ENCODE measurements at places on chromosomes 11 and 22.

- no peak for DNase-seq
These were observed 9.3 kb downstream of the CARD18 start for GRCh38 chr11:105130189-105130813.

- DNase-seq = no peak
These were observed 133.4 kb downstream of the EHF start for GRCh38 chr11:34754171-34754823.

DNA sequence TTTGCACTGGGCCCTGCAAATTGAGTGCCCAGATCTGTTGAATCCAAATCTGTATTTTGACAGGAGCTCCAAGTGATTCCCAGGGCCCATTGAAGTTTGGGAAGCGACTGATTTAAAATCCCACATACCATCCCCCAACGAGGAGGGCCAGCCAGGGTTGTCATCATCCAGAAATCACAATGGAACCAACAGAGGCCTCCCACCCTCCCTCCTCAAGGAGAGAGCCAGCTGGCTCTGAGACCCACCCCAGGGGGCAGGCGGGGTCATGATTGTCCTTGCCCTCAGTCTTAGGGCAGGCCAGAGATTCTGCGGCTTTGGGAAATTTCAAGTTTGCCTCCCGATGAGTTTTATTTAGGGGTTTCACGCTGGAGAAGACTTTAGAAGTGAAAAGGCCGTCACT lies 358.2 kb downstream of the MN1 start:
- no peak for DNase-seq

GRCh38 chr22:22927196-22927887 lies 39.7 kb downstream of the IGLL5 start:
- DNase-seq = peak; percentile 10

- DNase-seq = peak; percentile 53
These were observed 42.0 kb downstream of the FAM83F start for GRCh38 chr22:40036591-40037225.

DNA sequence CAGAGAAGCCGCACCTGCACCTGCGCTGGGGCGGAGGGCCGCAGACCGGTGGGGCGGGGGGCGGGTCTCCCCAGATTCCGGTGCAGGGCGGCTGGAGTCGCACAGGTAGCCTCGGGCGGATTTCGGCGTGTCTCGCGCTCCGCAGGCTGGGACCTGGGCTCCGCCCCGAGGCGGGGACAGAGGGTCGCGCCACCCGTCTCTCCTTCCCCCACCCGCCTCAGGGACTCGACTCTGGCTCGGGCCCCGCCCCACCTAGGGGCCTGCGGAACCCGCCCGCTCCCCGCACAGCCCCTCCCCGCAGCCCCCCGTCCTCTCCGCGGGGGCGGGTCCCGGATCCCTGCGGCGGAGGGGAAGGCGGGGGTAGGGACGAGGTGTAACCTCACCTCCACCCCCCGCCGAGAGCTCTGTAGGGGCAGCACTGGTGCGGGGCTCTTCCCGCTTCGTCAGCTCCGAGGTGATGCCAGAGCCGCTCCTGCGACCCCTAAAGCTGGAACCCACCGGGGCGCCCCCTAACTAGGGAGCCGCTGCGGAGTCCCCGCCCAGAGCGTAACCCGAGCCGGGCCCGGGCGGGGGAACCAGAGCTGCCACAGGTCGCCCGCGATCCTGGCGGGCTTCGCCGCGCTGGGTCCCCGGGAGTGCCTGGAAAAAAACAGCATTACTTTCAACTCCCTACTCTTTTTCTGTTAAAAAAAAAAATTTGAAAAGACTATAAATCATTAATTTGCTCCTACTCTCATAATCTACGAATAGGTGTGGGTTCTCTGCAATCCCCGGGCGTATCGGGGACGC lies at the start of gene SLC29A2:
SLC29A2 (minus strand) TSS at position 134 of the 789 bp plus-strand sequence. CDS start 169 bp downstream, outside the sequence.
- DNase-seq = no peak

GRCh38 chr22:20563466-20563906 lies 56.1 kb downstream of the MED15 start:
- no peak for DNase-seq

DNA sequence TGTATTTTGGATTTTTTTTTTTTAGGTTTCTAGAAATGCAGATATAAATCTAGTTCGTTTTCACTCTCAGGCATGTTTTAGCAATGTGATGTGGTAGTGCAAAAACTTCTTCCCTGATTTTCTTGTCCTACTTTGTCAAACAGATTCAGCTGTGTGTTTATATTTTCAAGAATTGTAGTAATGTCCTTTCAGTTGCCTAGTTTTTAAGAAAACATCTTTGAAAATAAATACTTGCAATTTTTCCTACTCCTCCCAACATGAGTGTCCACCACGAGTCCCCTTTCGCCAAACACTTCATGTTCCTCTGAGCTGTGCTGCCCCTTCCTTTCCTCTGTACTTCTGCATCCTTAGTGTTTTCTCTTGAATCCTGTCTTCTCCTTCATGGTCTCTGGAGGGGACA lies 686.9 kb downstream of the NTM start:
- DNase-seq = no peak

- no peak for DNase-seq
These were observed 158.2 kb upstream of the ZBED5 start for GRCh38 chr11:11016068-11016467.

- no peak for DNase-seq
These were observed 256.5 kb upstream of the CADM1 start for GRCh38 chr11:115760461-115761320.

DNA sequence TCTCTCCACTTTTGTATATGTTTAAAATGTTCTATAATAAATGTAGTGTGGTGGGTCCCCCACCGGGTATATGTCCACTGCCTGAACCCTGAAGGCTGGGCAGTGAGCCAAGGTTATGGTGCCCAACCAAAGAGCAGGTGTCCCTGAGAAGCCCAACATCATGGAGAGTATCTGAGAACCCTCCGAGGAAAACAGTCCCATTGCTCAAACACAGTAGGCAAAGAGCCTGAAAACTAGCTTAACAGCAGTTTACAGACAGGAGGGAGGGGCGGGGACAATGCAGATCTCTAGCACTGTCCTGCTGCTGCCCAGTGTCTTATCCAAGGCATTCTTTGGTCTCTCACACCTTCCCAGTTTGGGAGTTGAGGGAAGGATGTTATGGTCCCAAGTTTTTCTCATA lies 91.0 kb downstream of the TMPRSS5 start:
- DNase-seq = no peak
